ENCODE measurements at places on chromosomes 2 and 18. TPM values are rescaled to one million over a fixed set of nuclear protein-coding genes. Genes with fewer than 3 reads are reported as not detected.

The POLR1A gene
- 36.8 TPM for total RNA-seq

The SERPINB12 gene
- total RNA-seq: not detected

The RESP18 gene
- total RNA-seq: not detected

The SCG2 gene
- total RNA-seq: 0.27 TPM

The MAPRE2 gene
- total RNA-seq: 62.6 TPM

- H3K4me1 ChIP-seq: peaks cover 16% of the 10 kb centered on the region
- H3K4me3 ChIP-seq: no peak overlapping the region
- no peak overlapping the region for H3K27ac ChIP-seq
- DNase-seq: no peak
- H3K36me3 ChIP-seq: peaks cover 35% of the 10 kb centered on the region
These were observed 1.5 kb upstream of the BOLA3 start for GRCh38 chr2:74149247-74149525.

GRCh38 chr2:132374961-132375360 lies 41.6 kb upstream of the GPR39 start:
- H3K36me3 ChIP-seq: no peaks in the 10 kb centered on the region
- H3K4me1 ChIP-seq: no peaks in the 10 kb centered on the region
- no peaks in the 10 kb centered on the region for H3K27me3 ChIP-seq

DNA sequence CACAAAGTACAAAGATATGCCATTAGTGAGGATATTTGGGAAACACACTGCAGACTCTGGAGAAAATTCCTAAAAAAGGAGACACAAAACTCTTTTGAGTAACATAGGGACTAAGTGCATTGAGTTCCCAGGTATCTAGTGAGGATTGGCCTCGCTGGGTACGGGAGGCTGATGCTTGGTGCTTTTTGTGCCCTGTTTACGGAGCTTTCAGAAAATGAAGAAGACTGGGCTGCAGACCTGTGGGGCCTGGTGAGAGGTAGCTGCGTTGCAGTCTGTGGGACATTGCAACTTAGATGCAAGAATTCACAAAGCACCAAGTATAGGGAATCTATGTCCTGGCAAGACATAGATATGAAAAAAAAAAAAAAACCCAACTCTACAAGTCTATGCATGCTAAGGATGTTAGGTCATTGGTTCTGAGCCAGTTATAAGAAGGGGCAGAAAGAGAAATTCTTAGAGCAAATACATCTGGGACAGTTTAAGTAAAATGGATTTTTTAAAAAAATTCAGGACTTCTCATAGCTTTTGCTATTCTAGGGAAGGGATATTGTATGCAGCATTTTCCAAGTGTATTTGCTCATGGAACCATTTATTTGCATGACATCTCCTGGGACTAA lies 156.0 kb downstream of the SLC4A3 start:
- no peaks in the 10 kb centered on the region for H3K36me3 ChIP-seq
- no peak overlapping the region for H3K4me3 ChIP-seq
- H3K27me3 ChIP-seq: no peaks in the 10 kb centered on the region
- DNase-seq: no peak

- no peak for DNase-seq
- H3K27ac ChIP-seq: no peak overlapping the region
- H3K4me3 ChIP-seq: no peak overlapping the region
- no peaks in the 10 kb centered on the region for H3K4me1 ChIP-seq
- no peaks in the 10 kb centered on the region for H3K27me3 ChIP-seq
- peaks cover 13% of the 10 kb centered on the region for H3K36me3 ChIP-seq
These were observed 154.5 kb downstream of the RTN4 start for GRCh38 chr2:54895730-54896129.

GRCh38 chr2:148674063-148675020 lies 29.8 kb downstream of the EPC2 start:
- H3K4me1 ChIP-seq: peaks cover 14% of the 10 kb centered on the region

- H3K36me3 ChIP-seq: no peaks in the 10 kb centered on the region
- H3K27ac ChIP-seq: no peak overlapping the region
- no peak overlapping the region for H3K4me3 ChIP-seq
- no peaks in the 10 kb centered on the region for H3K4me1 ChIP-seq
- DNase-seq: no peak
These were observed 84.6 kb downstream of the MYL12B start for GRCh38 chr18:3346487-3346886.

- DNase-seq: no peak
- no peaks in the 10 kb centered on the region for H3K36me3 ChIP-seq
- H3K4me3 ChIP-seq: no peak overlapping the region
These were observed 171.5 kb downstream of the ALK start for GRCh38 chr2:29749843-29750242.
